A673 (cell line): ENCODE measurements at places on chromosomes 16 and 17. TPM values are rescaled to one million over a fixed set of nuclear protein-coding genes. Genes with fewer than 3 reads are reported as not detected.

SPN gene
- total RNA-seq: not detected in 2 replicates

ZNF276 gene
- 37.2 and 37.3 TPM in 2 replicates for total RNA-seq

SECTM1 gene
- total RNA-seq: 1.4 and 2.8 TPM in 2 replicates

KRTAP1-5 gene
- not detected in 2 replicates for total RNA-seq

ACSM2A gene
- not detected in 2 replicates for total RNA-seq

SLC16A13 gene
- total RNA-seq: 11.7 and 15.5 TPM in 2 replicates

TMC8 gene
- 0.32 and 1.0 TPM in 2 replicates for total RNA-seq

SPNS2 gene
- not detected in 2 replicates for total RNA-seq

OTOP3 gene
- total RNA-seq: not detected in 2 replicates

DNA sequence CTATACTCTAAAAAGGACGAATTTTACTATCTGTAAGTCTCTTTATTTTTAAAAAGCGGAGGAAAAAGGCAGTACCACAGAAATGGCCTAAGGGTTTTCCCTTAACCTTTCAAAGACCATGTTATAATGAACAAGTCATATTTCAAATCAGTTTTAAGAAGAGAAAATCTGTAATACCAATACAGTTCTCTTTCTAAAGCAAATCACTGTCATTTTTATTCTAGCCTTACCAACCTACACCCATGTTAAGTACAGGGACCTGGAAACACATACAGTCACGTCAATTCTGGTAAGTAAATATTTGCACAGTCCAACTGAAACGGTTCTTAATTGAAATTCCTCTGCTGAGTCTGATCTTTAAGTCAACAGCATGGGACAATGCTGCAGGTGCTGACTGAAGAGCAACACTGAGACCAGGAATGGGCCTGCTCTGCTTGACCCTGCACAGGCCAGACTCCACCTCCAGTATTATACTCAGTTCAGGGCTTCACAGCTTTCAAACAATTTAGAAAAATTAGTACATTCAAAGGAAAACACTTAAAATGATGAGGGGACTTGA is 20.2 kb downstream of the MBTPS1 start:
- no peak for DNase-seq

DNA sequence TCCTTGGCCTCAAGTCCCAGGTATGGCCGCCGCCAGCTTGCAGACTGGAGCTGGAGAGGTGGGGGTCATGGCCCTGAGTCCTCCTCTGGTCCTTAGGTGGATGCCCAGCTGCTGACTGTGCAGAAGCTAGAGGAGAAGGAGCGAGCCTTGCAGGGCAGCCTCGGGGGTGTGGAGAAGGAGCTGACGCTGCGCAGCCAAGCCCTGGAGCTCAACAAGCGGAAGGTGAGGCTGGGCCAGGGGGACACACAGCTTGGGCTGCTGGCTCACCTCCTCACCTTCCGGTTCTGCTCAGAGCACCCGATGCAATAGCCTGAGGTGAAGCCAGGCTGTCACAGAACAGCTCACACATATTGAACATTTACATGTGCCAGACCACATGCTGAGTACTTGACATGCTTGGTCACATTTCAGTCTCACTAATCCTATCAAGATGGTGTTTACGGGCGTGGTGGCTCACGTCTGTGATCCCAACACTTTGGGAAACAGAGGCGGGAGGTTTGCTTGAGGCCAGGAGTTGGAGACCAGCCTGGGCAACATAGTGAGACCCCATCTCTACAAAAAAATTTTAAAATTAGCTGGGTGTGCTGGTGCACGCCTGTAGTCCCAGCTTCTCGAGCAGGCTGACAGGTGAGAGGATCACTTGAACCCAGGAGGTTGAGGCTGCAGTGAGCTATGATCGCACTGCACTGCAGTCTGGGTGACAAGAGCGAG is 7.4 kb downstream of the RNF40 start:
- no peak for DNase-seq

DNA sequence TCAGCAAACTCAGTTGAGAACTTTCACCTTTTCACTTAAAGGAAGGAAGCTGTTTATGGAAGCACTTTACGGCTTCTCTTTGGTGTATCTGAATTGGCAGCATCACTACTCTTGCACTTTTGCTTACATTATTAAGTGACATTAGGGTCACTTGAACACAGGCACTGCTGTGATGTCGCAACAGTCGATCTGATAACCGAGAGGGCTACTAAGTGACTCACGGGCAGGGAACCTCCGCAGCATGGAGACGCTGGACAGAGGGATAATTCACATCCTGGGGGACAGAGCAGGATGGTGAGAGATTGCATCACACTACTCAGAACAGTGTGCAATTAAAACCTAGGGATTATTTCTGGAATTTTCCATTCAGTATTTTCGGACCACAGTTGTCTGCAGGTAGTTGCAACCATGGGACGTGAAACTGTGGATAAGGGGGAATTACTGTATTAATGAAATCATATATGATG is 56.5 kb downstream of the DNAH2 start:
- no peak for DNase-seq

- DNase-seq: no peak
Observed at GRCh38 chr16:56289416-56289815, 98.1 kb downstream of the GNAO1 start.

DNA sequence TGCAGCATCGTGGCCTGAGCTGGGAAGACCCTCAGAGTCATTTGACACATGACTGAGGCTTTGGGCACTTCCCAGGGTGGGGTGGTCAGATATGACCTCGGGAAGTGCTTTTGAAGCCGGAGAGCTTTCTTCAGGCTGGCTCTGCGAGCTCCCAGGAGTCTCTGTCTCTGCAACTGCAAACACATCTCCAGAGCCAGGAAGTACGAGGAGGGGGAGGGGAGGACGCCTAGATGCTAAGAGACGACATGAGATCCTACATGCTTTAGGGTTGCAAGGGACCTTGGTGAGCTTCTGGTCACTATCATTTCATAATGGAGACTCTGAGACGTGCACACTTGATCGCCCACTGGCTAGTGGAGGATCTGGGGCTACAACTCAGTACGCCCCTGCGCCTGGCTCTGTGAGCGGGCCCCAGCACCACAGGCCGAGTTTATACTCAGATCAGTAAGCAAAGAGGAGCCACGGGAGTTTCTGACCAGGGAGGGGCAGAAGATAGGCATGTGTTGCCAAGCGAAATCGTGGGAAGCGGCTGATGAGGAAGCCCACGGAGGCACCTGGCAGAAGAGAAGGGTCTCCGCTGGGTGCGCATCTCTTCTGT is 527 bp upstream of the MGAT5B start:
- no peak for DNase-seq

DNA sequence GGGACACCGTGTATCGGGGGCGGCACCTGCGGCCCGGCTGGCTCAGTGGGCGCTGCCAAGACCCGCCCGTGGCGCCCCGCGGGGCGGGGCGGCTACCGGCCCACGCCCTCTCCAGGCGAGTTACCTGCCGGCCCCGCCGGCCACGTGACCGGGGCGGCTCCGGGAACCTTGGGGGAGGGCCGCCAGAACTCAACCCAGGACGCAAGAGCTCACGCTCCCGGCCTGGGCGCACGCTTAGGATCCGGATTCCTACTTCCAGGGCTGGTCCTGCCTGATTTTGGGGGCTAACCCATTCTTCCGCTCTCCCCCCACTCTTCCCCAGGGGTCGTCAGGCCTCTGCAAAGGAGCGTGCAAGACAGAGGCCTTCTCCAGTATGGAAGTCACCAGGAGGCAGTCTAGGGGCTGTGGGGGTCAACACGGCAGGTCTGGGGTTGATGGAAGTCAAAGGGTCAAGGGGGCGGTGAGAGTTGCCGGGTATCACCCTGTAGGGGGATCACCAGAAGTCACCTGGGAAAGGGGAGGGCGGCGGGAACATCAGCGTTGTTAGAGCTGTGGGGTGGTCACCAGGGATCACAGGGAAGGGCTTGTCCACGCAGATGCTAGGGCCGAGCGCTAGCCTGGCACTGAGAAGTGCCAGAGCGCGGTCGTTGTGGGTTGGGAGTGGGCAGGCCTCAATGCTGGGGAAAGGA is 354 bp upstream of the ESRP2 start:
- no peak for DNase-seq

GRCh38 chr17:81067391-81067811 is 32.5 kb downstream of the BAIAP2 start:
- DNase-seq: no peak

DNA sequence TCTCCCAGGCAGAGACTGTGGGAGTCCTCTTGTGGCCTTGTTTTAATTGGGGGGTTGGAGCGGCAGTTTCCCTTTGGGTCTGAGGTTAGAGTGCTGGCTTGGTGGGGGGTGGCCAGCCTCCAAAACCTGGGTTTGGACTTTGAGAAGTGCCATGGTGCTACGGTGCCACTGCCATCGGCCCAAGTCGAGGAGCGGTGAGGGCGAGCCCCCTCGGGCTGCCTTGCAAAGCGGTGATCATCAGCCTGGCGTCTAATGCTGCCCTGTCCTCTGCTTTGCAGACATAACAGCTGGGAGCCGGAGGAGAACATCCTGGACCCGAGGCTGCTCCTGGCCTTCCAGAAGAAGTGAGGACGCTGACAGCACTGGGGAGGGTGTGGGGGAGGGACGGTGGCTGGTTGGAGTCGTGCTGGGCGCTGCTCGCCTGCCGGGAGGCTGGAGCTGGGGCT is 1.2 kb downstream of the CBX2 start:
- DNase-seq: no peak

DNA sequence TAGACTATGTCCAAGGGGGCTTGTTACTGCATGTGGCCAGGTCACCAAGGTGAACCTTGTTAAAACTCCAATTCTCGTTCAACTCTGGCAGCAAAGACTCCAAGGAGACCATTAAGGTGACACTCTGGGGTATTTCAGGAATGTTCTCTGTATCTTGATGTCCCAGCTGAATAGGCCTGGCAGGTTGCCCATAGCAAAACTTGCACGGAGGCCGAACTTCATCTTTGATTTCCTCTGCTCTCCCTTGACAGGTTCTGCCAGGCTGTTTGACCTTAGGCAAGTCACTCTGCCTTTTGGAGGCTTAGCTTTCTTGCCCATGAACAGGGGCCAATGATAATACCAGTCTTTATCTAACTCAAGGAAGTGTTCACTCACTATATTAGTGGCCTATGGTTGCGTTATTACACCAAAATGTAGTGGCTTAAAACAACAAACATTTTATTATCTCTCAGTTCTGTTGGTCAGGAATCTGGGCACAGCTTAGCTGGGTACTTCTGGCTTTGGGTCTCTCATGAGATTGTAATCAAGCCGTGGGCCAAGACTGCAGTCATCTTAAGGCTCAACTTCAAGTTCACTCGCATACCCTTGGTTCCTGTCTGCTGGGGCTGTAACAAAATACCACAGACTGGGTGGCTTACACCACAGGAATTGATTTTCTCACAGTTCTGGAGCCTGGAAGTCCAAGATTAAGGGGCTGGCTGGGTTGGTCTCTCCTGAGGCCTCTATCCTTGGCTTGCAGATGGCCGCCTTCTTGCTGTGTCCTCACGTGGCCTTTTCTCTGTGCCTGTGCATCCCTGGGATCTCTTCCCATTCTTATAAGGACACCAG is 168.5 kb downstream of the UTP18 start:
- no peak for DNase-seq

DNA sequence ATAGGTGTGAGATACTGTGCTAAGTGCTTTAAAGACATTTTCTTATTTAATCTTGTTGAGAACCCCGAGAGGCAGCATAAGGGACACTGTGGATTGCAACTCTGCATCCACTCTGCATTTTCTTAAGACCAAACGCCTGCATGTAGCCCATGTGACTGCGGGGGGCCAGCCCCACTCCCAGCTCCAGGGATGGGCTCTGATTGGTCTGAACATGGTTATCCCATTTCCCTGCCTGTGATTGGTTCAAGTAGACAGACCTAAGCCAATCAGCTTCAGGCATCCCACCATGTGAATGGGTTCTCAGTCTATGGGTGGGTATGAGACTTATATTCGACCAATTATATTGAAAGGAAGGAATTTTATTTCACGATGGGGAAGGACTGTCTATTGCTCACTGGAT is 33.2 kb upstream of the USP7 start:
- peak; percentile 60 for DNase-seq

GRCh38 chr16:88715312-88716190 is 9.2 kb downstream of the CTU2 start:
- no peak for DNase-seq

GRCh38 chr16:88365244-88365865 is 17.4 kb upstream of the ZNF469 start:
- no peak for DNase-seq

GRCh38 chr17:44097110-44097958 is 26.1 kb downstream of the HDAC5 start:
- DNase-seq: no peak

DNA sequence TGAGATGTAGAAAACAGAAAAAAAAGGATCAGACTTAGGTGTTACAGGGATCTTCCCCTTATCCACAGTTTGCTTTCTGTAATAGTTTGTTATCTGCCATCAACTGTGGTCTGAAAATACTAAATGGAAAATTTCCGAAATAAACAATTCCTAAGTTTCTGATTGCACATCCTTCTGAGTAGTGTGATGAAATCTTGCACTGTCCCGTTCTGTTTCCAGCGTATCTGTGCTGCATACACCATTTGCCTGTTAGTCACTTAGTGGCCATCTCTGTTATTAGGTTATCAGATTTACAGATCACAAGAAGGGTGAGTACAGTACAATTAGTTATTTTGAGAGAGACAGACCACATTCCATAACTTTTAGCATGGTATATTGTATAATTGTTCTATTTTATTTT is 185.6 kb upstream of the CPHXL start:
- no peak for DNase-seq

DNA sequence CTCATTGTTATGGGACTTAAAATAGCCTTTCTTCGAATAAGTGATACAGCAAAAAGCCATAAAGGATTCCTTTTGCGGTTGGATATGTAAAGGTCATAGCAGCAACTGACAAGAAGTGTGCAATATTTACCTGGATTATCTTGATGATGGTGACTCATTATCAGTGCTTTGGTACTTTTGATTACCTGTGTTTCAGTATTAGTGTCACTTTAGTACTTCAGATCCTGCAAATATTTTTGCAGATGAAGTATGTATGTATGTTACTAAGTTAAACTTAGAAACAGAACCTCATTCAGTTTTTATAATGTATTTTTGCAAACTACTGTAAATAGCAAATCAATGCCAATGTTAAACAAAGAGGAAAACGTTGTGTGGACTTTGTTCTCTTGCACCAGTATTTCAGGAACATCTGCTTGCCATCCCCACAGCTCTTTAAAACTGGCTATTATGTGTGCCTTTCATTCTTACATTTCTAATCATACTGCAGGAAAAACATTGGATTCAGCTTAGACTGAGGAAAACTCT is 10.5 kb downstream of the CNEP1R1 start:
- DNase-seq: no peak

DNA sequence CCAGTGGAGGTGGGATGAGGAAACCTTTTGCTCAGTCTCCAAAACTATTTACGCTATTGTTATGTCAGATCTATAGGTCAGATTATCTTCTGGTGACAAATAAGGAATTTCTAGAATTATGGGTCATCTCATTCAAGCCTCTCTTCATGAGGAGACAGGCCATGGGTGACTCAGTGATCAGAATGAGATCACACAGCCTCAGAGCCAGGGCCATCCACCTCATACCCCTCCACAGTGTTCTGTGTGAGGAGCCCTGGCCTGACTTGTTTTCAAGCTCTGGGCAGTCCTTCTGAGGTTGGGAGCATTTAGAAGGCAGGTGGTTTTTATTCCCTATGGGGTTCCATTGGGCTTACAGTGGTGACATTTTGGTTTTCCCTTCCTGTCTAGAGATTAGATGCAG is 26.5 kb downstream of the YPEL2 start:
- no peak for DNase-seq

GRCh38 chr17:71399221-71399620 is 721.6 kb upstream of the SOX9 start:
- no peak for DNase-seq
